ENCODE measurements at places on chromosomes 1 and 21.

DNA sequence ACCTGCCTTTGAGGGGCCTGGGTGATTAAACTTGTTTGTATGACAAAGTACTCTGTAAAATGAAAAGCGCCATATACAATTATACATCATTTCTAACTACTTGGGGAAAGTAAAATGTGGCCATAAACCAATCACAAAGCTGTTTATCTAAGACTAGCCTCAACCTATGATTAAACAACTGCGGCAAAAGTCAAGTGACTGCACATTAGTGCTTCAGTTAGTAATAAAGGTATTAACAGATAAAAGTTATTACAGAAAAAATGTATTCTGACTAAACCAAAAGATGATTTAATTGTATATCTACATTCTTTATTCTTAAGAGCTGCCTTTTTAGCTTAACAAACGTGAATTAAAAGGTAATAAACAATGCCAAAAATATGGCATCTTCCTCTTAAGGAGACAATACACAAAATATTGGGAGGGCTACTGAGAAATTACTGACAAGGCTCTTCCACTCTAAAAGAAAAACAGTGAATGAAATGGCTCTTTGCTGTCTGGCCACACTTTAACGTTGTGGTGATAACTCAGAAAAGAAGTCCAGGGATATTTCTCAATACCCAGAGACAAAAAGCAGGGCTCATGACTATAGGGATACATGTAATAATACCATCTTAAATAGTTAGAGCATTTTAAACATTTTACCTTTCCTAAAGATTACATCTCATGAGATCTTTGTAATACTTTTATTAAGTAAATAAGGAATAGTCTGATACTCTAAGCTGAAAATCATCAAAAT is 8.6 kb downstream of the ARHGAP29 start:
- no peak for DNase-seq

GRCh38 chr1:198467907-198468306 is 72.6 kb downstream of the ATP6V1G3 start:
- DNase-seq = no peak

DNA sequence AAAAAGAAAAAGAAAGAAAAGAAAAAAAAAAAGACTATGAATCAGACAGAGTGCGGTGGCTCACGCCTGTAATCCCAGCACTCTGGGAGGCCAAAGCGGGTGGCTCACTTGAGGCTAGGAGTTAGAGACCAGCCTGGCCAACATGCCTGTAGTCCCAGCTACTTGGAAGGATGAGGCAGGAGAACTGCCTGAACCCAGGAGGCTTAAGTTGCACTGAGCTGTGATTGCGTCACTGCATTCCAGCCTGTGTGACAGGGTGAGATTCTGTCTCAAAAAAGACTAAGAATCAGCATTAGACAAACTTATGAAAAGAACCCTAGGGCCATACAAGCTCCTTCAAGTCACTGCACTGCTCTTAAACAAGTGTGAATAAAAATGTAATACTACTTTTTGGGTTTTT is 16.9 kb downstream of the PSMB4 start:
- no peak for DNase-seq

- no peak for DNase-seq
These were observed 47.1 kb downstream of the STX6 start for GRCh38 chr1:180975551-180975950.

DNA sequence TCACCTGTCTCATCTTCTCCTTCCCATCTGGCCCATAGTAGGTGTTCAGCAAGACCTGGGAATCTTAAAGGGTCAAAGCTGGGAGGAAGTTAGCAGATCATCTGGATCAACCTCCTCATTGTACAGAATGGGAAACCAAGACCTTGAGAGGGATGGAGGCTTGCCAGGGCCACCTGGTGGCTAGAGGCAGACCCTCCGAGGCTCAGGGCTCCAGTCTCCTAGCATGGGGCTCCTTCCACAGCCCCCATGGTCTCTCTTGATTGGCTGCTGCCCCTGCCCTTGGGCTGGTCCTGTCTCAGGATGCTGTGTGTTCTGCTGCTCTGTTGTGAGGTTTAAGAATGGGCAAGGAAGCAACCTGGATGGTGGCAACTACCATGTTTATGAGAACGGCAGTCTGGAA is 68.7 kb upstream of the CNTN2 start:
- no peak for DNase-seq

GRCh38 chr1:117967477-117967876 is 37.9 kb downstream of the WDR3 start:
- no peak for DNase-seq

GRCh38 chr1:36735939-36736730 is 253.4 kb upstream of the CSF3R start:
- DNase-seq = no peak

- no peak for DNase-seq
These were observed 277.1 kb downstream of the AJAP1 start for GRCh38 chr1:4931486-4931885.

DNA sequence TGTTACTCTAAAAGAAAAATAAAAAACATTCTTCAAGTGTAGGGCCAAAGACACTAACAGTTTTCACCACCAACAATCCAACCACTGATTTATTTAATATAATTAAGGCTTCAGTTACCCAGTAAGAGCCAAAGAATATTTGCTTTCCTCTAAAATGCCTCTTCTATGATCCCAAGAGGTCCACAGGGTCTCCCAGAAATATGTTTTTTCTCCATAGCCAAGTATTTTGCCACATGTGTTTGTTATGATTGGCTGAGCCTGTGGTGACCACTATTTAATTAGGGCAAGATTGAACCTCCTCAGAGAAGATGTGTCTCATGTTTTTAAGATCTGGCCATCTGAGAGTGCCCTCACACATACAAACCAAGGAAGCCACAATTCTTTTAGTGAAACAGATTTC is 135.9 kb downstream of the TPR start:
- DNase-seq = no peak

DNA sequence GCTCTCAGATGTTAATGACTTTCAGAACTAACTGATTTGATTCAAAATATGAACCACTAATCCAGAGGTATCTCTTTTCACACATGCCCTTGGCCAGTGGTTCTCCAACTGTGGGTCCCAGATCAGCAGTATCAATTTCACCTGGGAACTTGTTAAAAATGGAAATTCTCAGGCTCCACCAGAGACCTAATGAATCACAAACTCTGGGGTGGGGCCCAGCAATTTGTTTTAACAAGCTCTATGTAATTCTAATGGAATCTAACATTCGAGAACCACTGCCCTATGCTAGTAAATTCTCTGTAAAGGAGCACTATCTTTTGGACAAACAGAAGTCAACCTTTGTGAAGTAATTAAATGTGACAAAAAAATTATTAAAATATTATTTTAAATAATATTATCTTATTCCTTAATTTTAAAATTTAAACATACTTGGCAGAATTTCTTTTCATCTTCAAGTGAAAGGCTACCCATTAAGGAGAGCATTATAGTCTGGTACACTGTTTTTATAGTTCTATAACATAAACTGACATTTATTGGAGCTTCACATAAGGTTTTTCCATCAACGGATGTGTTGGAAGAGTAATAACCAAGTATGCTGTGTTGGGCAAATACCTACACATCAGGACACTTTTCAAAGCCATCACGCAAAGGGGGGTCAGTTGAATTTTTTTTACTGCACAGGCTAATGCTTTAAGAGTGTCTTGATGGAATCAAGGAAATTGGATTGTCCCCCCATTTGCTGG is 130.4 kb downstream of the LHX4 start:
- DNase-seq = no peak

All from OCI-LY7 (cell line).